ENCODE measurements at places on chromosomes 1 and 21. TPM values are rescaled to one million over a fixed set of nuclear protein-coding genes. Genes with fewer than 3 reads are reported as not detected.

DNA sequence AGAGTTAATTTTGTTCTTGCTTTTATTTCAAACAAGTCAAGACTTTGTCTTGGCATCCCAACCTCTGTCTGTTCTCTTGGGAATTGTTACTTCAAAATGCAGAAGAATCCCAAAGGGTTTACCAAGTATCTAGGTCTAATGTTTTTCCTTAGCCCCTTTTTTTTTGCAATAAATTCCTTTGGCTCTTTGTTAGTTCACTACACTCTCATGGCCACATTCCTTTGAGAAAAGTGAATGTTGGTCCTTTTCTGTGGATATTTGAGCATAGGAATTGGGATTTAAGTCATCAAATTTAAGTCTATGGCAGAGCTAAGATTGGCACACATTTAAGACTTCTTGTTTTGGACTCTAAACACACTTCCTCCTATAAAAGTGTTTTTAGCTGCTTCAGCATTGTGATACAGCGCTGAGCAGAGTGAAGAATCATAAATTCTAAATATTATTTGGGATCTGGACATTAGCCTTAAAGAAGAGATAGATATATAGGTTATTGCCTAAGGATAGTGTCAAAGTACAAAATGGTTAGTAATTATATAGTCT lies 1.9 kb downstream of the BTF3L4 start:
- DNase-seq = no peak

DNA sequence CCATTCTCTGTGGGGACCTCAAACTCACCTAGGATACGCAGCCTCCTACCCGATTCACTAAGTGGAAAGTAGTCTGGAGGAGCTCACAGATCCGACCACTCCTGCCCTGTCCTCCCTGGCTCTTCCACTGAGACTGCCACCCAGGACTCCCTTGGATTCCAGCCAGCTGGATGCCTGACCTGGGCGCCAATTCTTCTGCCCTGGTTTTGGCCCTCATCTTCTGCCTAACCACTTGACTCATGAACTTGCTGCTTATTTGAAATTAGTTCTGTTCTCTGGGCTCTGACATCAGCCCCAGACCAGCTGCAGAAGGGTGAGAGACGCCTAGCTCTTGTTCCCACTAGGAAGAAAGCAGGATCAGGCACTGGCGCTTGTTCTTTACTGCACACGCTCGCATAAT lies 48.9 kb downstream of the SLC35D1 start:
- no peak for DNase-seq

DNA sequence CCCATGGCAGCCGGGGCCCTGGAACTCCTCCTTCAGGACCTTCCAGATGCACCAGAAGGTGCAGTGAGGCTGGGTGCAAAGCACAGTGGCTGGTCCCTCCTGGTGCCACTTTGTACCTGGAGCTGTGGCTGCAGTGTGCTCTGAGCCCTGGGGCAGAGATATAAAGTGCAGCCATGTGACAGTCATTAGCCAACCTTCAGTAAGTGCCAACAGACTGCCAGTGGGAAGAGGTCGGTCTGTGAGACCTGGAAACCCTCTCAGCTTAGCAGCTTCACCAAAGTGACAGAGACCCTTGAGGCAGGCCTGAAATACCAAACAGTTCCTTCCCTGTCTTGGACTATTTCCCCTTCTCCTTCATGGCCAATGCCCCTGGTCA lies 26.7 kb upstream of the NGF start:
- DNase-seq = no peak

DNA sequence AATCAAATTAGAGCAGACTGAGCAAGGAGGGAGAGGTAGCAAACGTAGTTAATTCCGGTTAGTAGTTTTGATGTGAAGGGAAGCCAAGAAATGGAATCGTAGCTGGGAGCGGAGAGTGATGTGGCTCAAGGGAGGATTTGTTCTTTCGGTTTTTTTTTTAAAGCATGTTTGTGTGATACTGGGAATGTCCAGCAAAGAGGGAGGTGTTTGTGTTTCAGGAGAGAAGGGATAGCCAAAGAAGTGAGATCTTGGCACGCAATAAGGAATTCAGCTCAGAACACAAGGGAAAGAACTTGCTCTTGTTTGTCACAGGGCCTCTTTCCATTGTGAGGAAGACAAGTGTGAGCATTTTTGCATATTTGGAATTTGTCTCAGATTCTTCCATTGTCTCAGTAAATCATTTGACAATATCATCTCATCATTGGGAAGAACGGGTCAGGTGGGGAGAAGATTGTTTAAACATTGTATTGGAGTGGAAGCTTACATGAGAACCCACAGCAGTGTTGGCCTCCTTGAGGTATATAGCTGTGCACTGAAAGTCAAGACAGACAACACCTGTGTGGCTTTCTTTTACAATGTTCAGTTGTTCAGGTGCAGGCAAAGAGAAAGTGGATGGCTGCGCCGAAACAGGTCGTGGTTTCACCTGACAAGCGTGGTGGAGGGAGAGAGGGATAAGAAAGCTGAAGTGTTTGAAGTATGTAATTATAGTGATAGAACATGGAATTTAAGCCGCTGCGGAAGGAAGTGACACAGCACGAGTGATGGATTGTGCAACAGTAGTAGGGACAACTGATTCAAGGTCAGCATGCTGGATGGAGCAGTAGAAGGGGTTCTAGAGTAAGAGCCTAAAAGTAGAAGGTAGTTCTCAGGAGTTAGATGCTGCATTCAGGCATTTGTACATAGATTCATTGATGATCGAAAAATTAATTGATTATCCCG lies 25.4 kb downstream of the FMN2 start:
- no peak for DNase-seq

DNA sequence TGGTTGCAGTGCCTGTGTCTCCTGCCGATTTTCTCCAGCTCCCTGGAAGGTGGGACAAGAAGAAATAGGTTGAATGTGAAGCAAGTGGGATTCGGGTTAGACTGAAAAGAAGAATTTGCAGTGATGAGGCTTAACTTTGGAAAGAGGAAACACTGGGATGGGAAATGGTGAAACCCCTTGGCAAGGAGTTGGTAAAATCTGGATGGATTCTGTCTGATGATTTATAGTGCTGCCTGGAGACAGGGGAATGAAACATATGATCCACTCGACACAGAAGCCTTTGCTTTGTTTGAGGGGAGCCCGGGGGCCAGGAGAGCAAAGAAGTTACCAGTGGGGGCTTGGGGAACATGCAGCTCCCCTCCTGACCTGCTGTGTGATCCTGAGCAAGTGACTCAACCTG lies 67.2 kb downstream of the UBIAD1 start:
- DNase-seq = no peak

- DNase-seq = no peak
Observed at GRCh38 chr1:76102046-76102445, 27.5 kb downstream of the ST6GALNAC3 start.

DNA sequence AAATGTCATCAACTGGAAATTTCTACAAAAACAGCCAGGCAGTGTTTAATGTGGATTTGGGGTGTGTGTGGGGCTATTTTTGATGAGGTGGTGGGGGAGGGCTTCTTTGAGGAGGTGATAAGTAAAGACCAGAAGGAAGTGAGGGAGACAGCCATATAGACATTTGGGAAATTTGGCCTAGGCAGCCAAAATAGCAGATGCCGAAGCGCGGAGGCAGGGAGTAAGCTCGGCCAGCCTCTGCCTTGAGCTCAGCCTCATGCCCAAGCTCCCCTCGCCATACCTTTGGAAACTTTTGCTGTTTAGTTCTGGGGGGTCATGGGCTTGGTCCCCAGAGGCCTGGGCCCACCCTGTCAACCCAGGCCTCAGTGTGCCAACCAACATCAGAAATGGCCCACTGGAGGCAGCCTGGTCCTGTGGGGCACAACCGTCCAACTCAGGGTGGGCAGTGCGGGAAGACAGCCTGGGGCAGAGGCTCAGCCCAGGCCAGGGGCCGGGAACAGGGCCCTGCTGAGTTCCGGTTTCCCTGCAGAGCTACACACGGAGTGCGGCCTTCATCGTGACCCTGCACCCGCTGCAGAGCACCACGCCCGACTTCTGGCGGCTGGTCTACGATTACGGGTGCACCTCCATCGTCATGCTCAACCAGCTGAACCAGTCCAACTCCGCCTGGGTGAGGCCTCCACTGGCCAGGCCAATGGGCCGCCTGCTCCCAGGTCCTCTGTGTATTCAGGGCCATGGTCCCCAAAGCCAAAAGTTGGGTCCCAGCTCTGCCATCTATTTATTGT lies 84.0 kb downstream of the PTPRU start:
- DNase-seq = no peak

DNA sequence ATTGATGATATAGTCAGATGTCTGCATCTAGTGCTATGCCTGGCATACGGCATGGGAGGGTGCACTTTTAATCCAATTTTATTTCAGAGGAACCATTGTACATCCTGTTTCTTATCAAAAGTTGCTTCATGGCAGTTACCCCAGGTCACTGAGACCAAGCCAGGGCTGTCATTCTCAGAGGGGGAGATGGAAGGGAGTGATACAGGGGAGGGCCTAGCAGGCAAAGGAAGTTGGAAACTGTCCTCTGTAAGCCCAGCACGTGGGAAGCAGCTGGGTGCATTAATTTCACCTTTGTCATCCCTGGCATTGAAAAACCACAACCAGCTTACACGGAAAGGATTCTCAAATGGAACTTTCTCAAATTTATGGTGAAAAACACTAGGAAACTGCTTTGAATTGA lies 458.7 kb upstream of the ADAMTS5 start:
- no peak for DNase-seq

GRCh38 chr21:34661848-34662247 lies 6.9 kb upstream of the CLIC6 start:
- no peak for DNase-seq

DNA sequence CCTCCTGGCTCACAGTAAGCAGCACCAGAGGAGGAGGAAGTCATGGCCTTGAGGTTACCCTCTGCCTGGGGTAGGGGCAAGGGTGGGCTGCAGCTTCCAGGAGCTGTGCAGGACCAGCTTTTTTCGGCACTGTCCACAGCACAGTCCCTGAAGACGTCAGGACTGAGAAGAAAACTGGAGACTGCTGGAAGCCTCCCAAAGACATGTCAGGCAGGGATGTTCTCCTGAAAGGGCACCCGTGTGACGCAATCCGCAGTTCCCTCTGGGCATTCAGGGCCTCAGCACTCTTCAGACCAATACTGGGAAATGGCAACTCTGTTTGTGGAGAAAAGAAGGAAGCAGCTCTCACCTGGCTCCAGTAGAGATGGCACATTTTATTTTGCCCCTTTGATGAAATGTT lies 64.8 kb upstream of the TENT5C start:
- peak; percentile 55 for DNase-seq

GRCh38 chr1:41799723-41800122 lies 119.0 kb downstream of the HIVEP3 start:
- DNase-seq = peak; percentile 66

DNA sequence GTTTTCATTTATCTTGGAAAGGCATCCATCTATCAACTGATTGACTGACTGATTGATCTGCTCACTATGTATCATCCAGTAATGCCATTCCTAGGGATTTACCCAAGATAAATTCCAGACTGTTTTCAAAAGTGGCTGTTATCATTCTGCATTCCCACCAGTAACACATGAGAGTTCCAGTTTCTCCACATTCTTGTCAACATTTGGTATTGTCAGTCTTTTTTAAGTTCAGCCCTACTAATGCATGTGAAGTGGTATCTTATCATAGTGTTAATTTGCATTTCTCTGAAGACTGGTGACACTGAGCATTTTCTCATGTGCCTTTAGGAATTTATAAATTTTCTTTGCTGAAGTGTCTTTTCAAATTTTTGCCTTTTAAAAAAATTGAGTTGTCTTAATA lies 99.6 kb downstream of the SIM2 start:
- DNase-seq = no peak

DNA sequence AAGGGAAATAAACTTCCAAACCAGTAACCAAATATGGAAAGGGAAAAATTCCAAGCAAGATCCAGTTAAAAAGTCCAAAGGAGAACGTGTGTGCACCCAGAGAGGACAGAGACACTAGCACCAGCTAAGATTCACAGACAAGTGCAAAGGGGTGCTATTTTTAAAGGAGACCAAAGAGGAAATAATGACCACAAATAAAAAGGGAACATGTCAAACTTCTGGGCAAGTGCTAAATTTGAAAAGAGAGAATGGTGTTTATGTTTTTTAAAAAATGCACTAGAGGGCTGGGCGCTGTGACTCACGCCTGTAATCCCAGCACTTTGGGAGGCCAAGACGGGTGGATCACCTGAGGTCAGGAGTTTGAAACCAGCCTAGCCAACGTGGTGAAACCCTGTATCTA lies 8.6 kb downstream of the JAM2 start:
- no peak for DNase-seq

The PLEKHN1 gene
- 2.8 TPM for total RNA-seq

The GABRD gene
- total RNA-seq = not detected

The FCER1A gene
- total RNA-seq = not detected

Data from activated CD4-positive, alpha-beta T cell treated with anti-CD3 and anti-CD28 coated beads, Interleukin-2, amount 10 ng/mL, durations not matched to agents 24 days and 14 days (primary cell).